Fibroblast of lung (primary cell): ENCODE measurements at places on chromosomes 3 and 15. TPM values are rescaled to one million over a fixed set of nuclear protein-coding genes. Genes with fewer than 3 reads are reported as not detected.
A peak's percentile ranks its signal among the peaks of the same experiment; 100 is the strongest.

The SI gene
- polyA plus RNA-seq = not detected in 2 replicates

GRCh38 chr3:187567021-187567420 lies 103.2 kb downstream of the SST start:
- H3K36me3 ChIP-seq = no peaks in the 10 kb centered on the region
- no peak for DNase-seq
- H3K27ac ChIP-seq = no peak overlapping the region
- peaks cover 10% of the 10 kb centered on the region for H3K4me1 ChIP-seq

DNA sequence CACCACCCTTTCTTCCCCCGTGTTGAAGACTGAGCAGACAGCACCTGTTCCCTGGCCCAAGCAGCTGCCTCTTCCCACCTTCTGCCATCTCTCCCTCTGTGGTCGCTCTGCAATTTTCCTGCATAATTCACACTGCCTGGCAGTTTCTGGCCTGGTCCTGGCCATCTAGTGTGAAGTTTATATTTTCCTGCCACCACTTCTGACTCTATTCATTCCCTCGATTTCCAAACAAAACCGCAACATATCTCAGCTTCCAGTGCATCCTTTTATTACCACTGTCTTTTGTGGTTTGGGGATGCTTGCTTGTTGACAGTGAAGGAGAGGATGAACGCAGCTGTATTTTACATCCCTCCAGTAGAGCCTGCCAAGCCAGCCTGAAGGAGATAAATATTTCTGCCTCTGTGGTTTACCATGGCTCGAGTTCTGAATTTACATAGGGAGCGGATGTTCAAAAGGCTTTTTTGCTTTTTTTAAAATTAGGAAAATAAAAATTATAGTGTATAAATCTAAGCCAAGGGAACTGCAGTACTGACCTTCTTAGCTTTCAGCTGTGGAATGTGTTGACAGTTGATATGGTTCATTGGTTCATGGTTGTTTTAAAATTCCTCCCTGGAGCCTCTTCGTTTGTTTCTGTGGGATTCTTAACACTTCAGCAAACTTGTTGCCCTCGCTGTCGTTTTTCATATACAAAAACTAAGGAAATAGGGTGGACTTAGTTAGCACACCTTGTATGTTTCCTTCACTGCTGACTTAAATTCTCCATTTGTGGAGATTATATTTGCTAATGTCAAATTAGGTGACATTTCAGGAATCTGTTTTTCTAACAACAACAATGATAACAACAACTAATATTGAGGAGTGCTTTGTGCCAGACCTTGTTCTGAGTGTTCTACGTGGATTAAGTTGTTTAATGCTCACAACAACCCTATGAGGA lies 250.5 kb downstream of the ADAMTSL3 start:
- H3K4me1 ChIP-seq = no peaks in the 10 kb centered on the region
- no peak overlapping the region for H3K4me3 ChIP-seq

DNA sequence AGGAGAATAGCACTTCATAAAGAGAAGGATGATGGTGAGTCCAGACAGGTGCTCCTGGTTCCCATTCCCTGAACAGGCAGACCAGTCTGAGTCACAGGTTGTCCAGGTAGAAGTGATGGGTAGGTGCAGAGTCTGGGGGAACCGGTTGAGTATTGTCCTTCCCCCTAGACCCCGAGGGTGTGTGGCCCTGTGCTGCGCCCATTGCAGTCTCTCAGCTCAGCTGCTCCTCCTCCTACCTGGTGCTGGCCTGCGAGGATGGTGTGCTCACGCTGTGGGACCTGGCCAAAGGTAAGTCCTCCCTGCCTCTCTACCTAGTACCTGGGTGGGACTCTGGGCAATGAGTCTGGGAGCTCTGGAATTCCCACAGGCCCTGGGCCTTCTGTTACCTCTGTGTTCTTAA lies 19.8 kb downstream of the MESP1 start:
- no peaks in the 10 kb centered on the region for H3K4me1 ChIP-seq
- DNase-seq = no peak
- H3K36me3 ChIP-seq = no peaks in the 10 kb centered on the region
- H3K27me3 ChIP-seq = peaks cover 39% of the 10 kb centered on the region
- H3K27ac ChIP-seq = no peak overlapping the region

- no peak overlapping the region for H3K27ac ChIP-seq
- no peaks in the 10 kb centered on the region for H3K36me3 ChIP-seq
- peak; percentile 75 for DNase-seq
- no peaks in the 10 kb centered on the region for H3K27me3 ChIP-seq
- H3K4me3 ChIP-seq = no peak overlapping the region
Measured at GRCh38 chr3:156602424-156602823, 47.5 kb upstream of the SSR3 start.
